Stimulated activated CD8-positive, alpha-beta memory T cell treated with anti-CD3 and anti-CD28 coated beads, Interleukin-4, amount 100 ng/mL, for 1 hour (primary cell): ENCODE measurements at places on chromosomes 7 and 10.

GRCh38 chr10:110175406-110175805 lies 32.0 kb upstream of the MXI1 start:
- DNase-seq, result no peak

DNA sequence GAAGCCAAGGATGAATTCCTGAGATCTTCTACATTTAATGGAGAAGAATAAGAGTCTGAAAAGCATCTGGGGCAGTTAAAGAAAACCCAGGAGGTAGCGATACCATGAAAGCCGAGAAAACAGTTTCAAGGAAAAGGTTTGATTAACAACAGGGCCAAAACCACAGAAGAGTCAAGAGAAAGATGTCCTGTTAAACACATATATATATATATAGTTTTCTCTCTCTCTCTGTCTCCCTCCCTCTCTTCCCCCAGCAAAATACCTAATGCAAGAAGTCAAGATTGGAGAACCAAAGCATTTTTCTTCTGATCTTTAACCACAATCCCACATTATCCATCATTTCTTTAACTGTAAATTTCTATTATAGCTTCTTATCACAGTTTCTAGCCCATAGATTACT lies 261.4 kb downstream of the SNX13 start:
- no peak for DNase-seq

DNA sequence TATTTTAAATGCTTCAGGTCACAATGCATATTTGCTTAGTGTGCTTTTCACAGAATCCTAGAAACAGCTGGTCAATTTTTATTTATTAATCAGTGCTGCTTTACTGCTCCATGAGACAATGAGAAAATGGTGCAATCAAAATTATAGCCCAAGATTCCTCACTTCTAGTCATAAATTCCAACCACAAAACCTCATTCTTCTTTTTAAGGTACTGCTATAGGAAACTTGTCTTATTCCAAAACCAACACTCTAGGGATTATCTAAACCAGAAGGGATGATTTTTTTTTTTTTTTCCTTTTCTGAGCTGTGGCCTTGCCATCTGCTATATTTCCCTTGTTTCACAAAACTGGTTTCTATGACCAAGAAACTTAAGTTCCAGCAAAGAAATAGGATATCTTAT lies 64.0 kb upstream of the SEMA3A start:
- no peak for DNase-seq

- DNase-seq, result no peak
Measured at GRCh38 chr10:62374862-62375710, 917 bp downstream of the ZNF365 start.

- no peak for DNase-seq
Measured at GRCh38 chr10:4131407-4132215, 346.6 kb upstream of the KLF6 start.
